ENCODE measurements at places on chromosomes 1 and 21. TPM values are rescaled to one million over a fixed set of nuclear protein-coding genes. Genes with fewer than 3 reads are reported as not detected.

LBR gene
- total RNA-seq, result 72.3 TPM

DNA sequence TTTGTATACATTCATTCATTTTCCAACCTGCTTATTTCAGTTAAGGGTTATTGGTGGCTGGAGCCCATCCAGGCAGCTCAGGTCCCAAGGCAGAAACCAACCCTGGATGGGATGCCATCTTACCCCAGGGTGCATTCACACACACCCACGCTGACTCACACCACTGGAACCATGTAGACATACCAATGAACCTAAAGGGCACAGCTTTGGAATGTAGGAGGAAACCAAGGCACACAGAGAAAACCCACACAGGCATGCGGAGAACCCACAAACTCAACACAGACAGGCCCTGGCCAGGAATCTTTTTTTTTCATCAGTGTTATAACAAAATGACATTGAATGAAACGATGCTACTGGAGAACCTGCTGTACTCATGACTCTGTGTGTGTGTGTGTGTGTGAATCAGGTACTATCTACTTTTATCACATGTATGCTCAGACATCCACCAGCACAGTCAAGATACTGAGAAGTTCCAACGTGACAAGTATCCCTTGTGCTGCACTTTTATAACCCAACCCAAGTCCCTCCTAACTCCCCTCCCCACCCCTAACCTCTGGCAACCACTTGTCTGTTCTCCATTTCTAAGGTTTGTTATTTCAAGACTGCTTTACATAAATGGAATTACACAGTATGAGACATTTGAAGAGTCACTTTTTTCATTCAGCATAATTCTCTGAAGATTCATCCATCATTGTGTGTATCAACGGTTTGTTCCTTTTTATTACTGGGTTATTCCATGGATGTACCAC lies 286.8 kb upstream of the PLD5 start:
- peak; percentile 85 for DNase-seq

GPR153 gene
- total RNA-seq, result 6.3 TPM

OR14C36 gene
- not detected for total RNA-seq

DNA sequence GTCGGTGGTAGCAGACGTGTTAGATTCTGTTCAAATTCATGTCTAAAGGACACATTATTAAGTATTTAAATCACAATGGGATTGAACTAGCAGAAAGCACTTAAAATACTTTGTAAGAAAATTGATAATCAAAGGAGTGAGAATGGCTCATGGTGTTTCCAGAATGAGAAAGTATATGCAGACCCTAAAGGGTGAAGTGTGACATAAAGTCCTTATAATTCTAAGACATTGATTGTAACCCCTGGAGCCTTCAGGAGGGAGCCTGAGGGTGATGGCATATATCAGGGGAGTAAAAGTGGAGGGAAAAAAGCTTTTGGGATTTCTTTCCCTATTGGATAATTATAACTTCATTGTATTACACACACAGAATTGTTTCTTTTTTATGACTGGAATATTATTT lies at the start of gene OR2C3:
TSS of gene OR2C3 (minus strand) at position 101 of the 400 bp plus-strand sequence. CDS start 3,929 bp downstream, outside the sequence.
- no peak for DNase-seq

- peak; percentile 10 for DNase-seq
These were observed 253.1 kb upstream of the ADGRL4 start for GRCh38 chr1:79259390-79260336.

DNA sequence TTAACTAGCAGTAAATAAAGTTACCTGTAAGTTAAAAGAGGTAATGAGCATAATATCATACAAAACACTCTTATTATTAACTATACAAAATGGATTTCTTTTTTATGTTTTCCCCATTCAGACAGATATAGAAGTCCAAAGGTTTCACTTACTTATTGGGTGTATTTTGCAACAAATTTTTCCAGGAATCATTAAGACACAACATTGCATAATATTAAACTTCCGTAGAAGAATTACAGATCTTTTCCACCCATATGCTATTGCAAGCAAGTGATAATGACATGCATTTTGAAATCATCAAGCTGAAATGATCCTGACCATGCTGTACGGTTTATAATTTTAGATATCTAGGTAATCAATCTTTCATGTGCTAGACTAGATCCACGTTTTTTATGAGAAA lies 957.0 kb downstream of the NCAM2 start:
- no peak for DNase-seq

SPRR2D gene
- not detected for total RNA-seq

CYP4B1 gene
- not detected for total RNA-seq

MIB2 gene
- 31.3 TPM for total RNA-seq
